ENCODE measurements at places on chromosomes 7 and 10. TPM values are rescaled to one million over a fixed set of nuclear protein-coding genes. Genes with fewer than 3 reads are reported as not detected.

DNA sequence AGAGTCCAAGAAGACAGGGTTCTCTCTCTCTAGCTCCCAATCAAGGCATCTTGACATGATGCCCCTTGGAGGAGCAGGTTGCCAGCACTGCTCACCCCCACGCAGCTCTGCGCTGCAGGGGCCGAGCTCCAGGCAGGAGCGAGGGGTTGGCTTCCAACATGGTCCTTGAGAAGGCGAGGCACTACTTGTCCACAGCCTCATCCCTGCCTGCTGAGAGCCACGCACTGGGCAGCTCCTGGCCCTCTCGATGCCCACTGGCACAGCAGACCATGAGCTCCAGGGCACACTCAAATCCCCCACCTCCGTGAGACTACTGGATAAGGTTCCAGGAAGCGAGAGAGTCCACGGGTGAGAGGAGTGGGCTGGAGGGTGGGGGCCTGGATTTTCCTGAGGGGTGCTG lies 31.1 kb downstream of the RAMP3 start:
- DNase-seq = no peak

DNA sequence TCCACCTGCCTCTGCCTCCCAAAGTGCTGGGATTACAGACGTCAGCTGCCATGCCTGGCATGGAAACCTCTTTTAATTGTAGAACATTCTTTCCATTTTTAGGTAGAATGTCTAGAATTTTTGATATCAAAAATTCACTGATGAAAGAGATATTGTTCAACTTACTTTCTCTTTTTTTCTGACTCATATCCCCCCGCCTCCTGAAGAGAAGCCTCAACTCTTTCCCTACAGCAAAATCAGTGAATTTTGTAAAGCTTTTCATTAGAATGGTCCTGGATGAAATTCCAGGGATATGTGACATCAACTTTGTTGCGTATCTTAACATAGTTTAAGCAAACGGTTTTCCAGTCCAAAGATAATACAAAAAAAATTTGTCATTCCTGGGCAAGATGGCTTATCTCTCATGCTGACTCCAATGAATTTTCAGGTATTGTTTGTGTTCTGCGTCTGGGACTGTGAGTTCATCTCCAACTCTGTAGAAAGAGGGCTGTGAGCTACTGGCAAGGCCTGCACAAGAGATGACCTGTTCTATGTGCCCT lies 256.8 kb downstream of the BMPER start:
- DNase-seq = peak; percentile 80

GRCh38 chr10:31362023-31362641 lies 43.1 kb downstream of the ZEB1 start:
- DNase-seq = no peak

DNA sequence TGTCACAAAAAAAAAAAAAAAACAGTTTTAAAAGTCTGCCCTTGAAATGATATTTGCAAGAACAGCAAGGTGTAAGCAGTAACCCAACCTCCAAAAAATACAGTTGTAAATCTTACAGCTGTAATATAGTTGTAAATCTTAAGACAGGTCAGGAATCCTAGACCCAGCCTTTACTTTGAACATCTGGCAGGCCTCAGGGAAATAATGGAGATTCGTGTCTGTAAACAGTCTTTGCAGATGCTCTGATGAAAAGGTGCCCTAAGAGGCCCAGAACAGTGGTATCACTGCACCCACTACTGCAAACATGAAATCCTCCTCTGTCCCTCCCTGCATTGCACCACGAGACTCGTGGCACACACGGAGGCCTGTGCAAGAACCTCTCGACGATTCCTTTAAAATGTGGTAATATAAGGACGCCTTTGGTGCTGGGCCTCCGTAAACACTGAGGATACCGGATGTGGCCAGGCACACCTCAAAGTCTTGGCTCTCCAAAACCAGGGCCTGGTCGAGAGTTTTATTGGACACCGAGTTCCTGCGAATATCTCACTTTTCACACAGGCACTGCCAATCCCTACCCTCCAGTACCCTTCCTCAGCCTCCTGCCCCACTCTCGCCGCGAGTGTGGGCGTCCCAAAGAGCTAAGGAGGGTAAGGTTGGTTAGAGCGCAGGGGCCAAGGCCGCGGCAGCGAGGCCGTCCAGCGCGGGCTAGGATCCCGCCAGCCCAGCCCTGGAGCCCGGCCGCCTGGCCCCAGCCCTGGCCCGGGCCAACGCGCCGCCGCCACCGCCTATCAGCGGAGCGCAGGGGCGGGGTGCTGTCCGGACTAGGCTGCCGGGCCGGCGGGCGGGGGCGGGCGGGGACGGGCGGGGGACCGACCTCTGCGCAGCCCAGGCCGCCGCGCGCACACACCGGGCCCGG lies at the start of gene REEP3:
TSS of gene REEP3 (plus strand) at position 902 of the 916 bp plus-strand sequence. CDS start 145 bp downstream, outside the sequence.
- peak; percentile 55 for DNase-seq

GRCh38 chr7:129851174-129851573 lies 101.6 kb downstream of the UBE2H start:
- DNase-seq = no peak

DNA sequence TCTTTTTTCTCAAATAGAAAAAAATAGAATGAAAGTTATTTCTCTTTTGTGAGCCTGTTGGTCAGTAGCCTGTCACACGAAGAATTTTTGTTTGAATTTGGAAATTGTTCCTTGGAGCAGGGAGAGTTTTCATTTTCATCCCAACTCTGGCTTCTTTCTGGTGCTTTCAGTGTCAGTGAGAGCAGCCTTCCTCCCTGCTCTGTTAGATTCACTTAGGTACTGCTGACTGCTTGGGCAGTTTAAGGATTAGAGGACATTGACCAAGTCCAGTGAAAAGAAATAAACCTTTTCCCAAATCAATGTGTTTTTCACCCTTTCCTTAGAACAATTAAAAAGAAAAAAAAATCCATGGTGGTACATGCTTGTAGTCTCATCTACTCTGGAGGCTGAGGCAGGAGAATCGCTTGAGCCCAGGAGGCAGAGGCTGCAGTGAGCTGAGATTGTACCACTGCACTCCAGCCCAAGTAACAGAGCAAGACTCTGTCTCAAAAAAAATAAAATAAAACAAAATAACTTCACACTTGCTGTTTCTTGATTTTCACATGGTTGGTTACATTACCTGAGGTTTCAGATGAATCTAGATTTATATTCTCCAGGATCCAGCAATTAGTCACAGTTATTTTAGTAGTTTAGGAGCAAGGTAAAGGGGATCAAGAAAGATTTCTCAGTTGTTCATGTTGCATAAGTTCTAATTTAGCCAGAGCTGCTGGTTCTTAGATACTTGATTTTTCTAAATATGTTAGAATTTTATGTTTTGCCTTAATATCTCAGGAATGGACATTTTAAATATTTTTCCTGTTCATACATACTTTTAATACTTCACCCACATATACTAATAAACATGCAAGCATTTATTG lies 63.1 kb downstream of the ZNRF2 start:
- DNase-seq = no peak

DNA sequence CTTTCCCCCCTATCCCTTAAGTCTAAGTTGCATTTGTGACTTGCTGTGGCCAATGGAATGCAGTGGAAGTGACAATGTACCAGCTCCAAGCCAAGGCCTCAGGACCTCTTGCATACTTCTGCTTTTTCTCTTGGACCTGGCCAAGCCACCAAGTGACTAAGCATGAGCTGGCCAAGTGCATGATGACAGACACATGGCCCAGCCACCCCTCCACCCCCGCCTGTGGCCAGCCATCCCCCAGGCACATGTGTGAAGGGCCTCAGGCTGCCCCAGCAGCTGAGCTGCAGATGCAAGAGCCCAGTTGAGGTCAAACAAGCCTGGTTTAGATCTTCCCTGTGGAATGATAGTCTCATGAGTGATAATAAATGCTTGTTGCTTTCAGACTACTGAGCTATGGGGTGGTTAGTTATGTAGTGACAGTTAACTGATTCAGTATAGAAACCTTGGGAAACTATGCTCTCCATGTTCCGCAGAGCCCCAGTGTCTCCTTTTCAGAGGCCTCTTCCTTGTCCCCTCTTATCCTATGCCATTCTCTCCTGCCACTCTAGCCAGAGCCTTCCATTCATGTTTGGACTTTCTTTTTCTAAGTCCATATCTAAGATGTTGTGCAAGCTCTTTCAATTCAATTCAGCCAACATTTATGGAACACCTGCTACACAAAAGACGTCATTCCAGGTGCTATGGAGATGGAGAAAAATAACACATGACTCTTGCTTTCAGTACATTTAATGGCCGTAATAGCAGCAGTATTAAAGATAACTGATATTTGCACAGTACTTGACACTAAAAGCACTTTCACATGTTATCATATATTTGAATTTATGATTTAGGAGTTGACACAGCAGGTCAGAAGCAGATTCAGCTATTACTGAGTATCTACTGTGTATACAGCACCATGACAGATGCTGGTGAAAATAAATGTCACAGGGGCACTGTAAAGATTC lies 55.5 kb upstream of the LOXL4 start:
- peak; percentile 91 for DNase-seq

GRCh38 chr10:129694691-129695243 lies 227.7 kb downstream of the MGMT start:
- peak; percentile 81 for DNase-seq

- no peak for DNase-seq
Measured at GRCh38 chr10:35412003-35412723, 75.9 kb downstream of the CCNY start.

- peak; percentile 50 for DNase-seq
Measured at GRCh38 chr7:108293149-108293612, 163.0 kb upstream of the LAMB4 start.

DNA sequence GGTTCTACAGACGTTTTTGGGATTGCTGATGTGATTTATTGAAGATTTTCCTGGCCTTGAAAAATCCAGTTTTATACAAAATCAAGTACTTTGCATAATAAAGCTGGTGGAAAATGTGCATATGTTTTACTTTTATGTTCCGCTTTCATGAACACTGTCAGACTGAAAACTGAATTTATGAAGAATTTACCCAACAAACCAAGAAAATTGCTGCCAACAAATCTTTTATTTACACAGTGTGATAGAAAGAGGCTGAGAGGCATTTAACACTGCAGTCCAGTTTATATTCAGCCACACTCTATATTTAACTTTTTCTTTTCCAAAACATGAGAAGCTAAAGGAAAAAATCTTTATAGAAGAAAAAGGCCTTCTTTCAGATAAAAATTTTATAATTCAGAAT lies 35.4 kb upstream of the RSU1 start:
- no peak for DNase-seq

DNA sequence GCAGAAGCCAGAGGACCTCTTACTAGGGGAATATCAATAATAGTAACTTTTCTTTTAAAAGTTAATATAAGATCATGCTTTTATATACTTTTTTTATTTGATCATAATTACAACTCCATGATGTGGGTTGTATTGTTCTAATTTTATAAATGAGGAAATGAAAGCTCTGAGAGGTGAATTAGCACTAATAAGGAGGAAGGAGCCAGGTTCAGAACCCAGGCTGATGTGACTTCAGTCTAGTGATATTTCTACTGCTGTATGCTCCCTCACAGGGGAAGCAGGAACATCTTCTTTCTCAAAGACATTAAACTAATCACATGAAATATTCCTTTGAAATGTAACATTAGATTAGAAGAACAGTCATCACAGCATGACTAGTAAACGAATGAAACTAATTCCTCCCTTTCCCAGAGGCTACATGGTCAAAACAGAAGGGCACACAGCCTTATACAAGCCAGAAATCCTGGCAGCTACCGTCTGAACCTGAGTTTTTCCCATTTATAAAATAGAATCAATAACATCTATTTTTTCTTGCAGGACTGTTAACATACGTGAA lies 81.4 kb upstream of the GJD4 start:
- DNase-seq = no peak

The PANK1 gene
- total RNA-seq = 5.2 TPM

DNA sequence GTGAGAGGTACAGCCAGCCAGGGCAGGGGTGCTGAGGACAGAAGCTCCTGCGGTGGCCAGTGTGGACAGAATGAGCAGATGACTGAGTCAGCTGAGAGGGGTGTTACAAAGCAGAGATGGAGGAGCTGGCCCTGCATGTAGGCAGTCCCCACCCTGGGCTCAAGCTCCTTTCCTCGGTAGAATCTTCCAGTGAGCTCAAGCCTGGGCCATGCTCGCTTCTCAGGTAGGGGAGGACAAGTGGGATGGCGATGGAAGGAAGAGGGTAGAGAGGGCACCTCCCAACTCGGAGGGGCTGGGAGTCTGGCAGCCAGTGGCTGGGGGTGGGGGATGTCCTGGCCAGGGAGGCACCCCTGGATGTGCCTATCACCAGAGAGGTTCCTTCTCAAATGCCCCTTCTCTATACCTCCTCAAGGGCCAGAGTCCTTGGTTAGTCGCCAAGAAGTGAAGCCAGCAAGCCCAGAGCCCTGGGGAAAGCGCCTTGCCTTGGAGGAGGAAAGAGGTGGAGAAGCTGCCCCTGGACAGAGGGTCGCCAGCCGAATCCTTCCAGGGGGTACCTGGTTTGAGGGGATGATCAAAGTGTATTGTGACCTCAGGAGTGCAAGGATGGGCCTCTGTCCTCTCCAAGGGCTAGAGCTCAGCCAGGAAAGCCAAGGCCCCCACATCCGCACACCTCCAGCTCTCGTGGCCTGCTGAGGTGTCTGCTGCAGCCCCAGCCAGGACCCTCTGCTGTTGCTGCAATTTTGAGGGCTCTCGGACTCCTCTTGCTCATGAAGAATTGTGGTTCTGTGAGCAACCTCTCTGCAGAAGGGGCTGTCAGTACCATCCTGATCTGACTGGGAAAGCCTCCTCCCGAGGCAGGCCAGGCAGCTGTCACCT lies 88.6 kb upstream of the MACROH2A2 start:
- no peak for DNase-seq

DNA sequence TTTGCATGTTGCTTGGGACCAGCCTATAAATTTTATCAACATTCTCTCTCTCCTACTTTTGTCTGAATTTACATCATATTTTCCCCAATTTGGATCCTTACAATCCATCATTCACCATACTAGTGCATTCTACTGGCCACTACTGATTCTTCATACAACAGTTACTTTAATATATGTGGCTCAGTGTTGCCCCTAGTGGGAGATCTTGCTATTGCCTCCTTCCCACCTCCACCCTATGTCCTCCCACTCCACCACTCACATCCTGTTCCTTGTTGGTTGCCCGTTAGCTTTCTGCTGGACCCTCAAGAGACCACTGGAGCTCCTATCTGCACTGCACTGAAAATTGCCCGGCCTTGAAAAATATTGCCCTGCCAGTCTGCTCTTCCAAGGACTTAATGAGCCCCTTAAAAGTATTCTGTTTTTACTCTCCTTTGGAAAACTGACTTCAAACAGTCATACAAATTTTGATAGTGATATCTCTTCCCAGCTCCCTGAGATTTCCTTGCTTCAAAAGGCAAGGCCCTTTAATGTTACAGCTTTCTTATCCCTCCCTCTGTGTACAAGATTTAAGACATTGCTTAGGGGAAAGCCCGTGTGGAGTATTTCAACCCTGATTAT lies 243.2 kb upstream of the TMEM229A start:
- DNase-seq = no peak

GRCh38 chr7:47512481-47513176 lies 69.3 kb downstream of the TNS3 start:
- no peak for DNase-seq

DNA sequence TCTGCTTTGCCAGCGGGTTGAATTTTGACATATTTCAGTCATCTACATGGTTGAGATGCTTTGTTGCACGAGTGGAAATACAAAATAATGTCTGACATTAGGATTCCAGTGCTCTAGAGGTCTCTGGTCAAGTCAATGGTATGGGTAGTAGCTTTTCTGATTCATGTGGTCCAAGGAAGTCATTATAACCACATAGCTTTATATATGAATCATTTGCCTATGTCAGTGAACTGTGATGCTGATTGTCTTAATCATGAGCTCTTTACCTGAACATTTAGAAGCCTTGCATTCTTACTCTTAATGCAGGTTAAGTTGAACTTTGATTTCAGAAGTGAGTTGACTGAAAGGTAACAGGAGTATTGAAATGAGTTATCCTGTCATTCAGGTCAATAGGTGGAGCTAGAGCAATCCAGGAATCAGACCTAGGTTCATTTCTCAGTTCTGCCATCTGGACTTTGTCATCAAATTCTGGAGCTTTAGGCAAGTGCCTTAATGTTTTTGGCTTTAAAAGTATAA lies 3.3 kb downstream of the MAPK8 start:
- DNase-seq = peak; percentile 43

All from fibroblast of the aortic adventitia (primary cell).